ENCODE measurements at places on chromosomes 12 and 14.
A peak's percentile ranks its signal among the peaks of the same experiment; 100 is the strongest.

- DNase-seq, result no peak
Measured at GRCh38 chr12:6527711-6528110, 6.6 kb upstream of the GAPDH start.

DNA sequence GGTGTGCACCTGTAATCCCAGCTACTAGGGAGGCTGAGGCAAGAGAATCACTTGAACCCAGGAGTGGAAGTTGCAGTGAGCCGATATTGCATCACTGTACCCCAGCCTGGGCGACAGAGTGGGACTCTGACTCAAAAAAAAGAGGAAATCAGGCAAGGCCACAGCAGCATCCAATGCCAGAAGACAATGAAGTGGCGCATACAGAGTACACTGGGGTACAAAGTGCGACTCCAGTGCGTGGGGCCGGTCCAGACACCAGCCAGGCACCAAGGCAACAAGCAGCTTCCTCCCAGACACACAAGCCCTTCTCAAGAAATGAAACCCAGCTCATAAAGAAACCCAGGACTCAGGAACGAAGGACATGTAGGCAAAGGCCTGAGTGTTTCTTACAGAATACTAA is 28.2 kb downstream of the TTC7B start:
- peak; percentile 64 for DNase-seq

GRCh38 chr14:85911044-85911443 is 381.1 kb downstream of the FLRT2 start:
- no peak for DNase-seq

DNA sequence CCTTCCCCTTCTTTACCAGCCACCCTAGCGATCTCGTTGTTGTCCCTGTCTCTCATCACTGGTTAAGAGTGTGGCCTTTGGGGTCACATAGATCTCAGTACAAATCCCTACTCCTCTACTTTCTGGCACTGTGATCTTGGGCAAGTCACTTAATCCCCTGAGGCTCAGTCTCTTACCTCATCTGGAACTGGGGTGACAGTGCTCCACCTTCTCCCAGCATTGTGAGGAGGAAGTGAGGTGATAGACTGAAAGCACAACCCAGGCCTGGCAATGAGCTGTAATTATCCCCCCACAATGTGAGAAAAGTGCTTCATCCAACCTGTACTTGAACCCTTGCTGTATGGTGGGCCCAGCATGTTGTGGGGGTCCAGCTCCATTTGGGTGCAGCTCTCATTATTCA is 48.0 kb downstream of the IRAK3 start:
- DNase-seq, result no peak

GRCh38 chr12:50325890-50326391 is 42.6 kb upstream of the LIMA1 start:
- no peak for DNase-seq

DNA sequence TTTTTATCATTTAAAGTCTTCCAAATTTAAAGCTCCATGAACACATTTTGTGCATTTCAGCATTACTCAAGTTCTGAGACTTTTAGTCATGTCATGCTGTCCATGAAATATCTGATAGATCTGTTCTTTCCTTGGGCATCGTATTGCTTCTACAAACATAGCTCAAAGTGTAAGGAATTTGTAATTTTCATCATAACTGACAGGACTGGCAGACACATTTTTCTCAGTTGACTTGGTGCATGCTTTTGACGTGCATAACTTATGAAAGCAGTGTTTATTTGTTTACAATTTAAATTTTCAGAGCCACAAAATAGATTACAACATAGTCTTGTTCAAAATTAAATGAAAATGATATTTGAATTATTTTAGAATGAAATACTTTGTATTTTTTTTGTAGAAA is 812.1 kb upstream of the NOVA1 start:
- no peak for DNase-seq

DNA sequence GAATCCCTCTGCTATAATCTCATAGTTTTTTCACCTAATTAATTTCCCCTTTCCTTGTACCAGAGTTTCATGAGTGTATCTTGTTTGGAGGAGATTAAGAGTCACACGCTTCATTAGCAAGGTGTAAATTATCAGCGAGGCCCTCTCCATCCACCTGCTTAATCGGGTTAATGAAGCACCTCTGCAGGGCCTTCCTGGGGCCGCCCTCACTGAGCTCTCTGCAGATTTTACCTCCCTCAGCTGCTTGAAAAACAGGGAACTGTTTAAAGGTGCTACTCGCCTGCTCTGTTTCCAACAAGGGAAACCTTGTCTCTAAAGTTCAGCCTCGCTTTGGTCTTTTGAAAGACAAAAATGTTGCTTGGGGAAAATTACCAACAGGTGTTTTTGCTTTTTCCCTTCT is 35.8 kb downstream of the OTX2 start:
- no peak for DNase-seq

DNA sequence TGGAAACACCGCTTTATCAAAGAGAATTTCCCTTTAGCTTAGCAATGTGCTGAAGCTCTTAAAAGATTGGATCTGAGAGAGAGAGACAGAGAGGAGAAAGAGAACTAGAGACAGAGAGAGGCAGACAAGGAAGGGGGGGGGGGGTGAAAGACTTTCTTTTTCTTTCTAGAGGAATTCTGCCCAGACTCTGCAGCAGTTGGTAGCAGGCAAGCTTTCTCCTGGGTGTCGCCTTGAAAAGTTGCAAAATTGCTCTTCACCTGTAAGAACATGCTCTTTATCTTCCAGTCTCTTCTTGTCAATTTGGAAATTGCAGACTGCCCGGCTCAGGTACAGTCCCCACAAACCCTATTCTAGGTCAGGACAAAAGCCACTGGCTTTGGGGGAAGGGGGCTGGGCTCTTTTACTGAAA is 2.9 kb upstream of the OTX2 start:
- no peak for DNase-seq

DNA sequence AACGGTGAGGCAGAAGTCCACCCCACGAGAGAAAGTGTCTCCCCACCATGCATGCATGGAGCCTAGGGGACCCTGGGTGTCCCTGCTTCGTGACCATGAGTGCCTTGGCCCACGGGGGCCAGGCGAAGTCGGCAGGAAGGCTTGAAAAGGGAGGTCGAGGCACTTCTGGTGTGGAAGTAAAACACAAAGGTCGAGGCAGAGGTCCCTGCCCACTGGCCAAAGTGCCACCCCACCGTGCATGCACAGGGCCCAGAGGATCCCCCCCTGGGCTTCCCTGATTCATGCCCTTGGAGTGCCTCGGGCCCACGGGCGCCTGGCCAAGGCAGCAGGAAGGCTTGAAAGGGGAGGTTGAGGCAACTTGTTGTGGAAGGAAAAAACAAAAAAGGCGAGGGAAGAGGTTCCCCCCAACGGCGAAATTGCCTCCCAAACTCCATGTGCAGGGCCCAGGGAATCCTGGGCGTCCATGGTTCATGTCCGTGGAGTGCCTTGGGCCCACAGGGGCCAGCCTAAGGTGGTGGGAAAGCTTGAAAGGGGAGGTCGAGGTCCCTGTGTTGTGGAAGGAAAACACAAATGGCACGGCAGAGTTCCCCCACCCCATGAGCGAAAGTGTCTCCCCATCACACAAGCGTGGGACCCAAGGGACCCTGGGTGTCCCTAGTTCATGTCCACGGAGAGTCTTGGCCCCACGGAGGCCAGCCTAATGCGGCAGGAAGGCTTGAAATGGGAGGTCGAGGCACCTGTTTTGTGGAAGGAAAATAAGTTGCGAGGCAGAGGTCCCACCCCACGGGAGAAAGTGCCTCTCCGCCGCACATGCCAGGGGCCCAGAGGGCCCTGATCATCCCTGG is 372.1 kb downstream of the ALG10 start:
- no peak for DNase-seq

- no peak for DNase-seq
Measured at GRCh38 chr14:103743691-103744090, 28.1 kb downstream of the ZFYVE21 start.

- DNase-seq, result no peak
Measured at GRCh38 chr14:83611906-83612390, 1918.0 kb upstream of the FLRT2 start.

- no peak for DNase-seq
Measured at GRCh38 chr12:92439420-92439805, 263.4 kb upstream of the PLEKHG7 start.

GRCh38 chr14:92626041-92626440 is 112.5 kb downstream of the RIN3 start:
- no peak for DNase-seq

DNA sequence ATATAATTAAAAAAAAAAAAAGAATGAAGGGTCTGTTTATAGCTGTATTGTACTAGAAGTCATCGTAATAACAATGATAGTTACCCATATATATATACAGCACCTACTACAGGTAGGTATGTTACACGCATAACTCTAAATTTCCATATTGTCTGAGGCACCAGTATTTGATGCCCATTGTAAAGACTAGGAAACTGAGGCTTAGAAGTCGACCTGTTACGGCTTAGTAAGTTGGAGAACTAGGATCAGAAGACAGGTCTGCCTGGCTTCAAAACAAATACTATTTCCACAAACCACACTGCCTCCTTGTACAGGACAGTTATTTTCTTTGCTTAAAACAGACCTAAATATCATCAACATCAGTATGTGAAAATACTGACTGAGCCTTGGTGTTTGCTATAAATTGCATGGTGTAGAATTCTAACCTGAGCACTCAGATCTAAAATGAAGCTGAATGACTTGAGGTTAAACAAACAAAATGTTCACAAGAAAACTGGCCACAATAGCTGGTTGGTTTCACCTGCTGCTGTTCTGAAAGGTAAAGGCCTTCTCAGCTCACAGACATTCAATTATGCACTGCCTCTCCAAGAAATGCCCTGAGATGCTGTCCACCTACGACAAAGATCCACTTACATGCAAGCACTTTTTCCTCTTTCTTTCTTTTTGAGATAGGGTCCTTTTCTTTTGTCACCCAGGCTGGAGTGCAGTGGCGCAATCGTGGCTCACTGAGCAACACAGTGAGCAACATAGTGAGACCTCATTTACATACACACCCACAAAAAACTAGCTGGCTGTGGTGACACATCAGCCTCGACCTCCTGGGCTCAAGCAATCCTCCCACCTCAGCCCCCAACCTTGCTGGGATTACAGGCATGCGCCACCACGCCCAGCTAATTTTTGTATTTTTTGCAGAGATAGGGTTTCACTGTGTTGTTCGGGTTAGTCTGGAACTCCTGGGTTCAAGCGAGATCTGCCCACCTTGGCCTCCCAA is 35.7 kb downstream of the SSH1 start:
- no peak for DNase-seq

DNA sequence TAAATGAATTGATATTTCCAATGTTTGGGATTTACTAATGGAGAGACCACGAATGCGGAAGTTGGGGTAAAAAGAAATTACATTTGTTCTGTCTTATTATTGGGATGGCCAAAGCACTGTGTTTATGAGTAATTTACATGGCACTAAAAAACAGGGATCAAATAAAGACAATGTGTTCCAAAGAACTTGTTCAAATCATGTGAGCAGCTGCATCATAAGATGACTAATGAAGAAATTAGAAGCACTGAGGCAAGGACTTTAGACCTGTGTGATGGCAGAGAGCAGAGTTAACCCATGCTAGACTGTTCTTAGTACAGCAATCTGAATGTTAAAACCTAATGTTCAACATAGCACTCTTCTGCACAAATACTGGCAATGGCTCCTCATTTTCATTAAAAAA is 34.3 kb upstream of the DCN start:
- no peak for DNase-seq

GRCh38 chr12:57834086-57834876 is 12.2 kb downstream of the CTDSP2 start:
- no peak for DNase-seq

DNA sequence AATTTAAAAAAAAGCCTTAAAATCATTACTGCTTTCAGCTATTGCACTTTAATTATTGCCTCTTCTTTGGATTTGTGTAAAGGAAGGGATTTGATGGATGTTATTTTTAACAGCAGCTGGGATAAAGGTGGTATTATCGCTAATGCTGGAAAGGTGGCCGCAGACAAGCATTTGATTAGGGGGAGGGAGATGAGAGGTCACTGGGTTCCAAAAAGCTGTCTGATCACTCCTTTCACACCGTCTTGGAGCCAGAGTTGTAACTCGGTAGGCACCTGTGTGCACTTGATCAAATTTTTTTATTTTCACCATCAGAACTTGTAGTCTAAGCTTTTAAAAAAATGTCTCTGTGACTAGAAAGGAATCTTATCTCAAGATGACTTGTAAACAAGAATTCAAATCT is 99.8 kb downstream of the AKAP6 start:
- no peak for DNase-seq

- no peak for DNase-seq
Measured at GRCh38 chr14:66717561-66718140, 209.7 kb downstream of the GPHN start.

DNA sequence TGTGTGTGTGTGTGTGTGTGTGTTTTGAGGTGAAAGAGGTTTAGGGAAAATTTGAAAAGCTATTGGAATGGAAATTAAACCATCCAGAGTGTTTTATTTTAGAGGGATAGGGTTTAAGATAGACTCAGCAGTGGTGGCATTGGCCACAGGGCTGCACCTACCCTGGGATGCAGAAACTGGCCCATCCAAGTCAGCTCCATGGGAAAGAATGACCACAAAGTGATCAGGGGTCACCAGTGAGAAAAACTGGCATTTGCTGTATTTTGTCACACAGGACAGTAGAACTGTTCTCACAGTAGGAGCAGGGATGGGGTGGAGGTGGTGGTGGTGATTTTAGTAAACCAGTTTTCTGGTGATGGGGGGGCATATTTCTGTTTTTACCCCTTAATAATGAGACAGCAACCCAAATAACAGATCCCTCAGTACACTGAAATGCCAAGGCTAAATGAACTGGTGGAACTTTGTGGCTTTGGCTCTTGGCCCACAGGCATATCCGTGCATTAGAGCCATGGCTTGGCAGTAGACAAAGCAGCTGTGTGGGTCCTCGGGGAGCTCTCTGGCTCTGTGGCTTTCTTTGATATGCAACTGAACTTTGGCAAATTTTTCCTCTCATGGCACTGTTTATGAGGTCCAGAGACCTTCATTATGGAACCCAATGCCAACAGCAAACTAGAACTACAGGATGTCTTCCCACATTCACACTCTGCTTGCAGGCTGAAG is 348.3 kb downstream of the ZFP36L1 start:
- no peak for DNase-seq

- DNase-seq, result no peak
Measured at GRCh38 chr12:6322969-6323339, 12.5 kb downstream of the PLEKHG6 start.

GRCh38 chr14:97458661-97459579 is 661.7 kb downstream of the VRK1 start:
- DNase-seq, result peak; percentile 20

DNA sequence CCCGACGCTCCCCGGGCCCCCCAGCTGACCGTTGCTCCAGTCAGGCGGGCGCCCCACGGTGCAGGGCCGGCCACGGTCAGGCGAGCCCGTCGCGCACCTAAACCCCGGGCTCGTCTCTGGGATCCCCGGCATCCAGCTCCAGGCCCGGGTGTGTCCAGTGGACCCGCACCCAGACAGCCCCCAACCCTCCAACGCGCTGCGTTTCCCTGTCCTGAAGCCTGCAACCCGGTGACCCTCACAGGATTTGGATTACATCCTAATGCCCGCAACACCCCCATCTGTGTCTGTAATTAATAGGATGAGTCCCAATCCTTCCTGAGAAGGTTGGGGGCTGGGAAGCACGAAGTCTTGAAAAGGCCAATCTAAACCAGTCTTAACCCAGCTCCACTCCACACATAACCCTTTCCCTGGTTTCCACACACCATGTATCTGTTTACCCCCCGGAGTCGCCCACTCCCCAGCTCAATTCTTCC is 10.4 kb downstream of the CPNE6 start:
- DNase-seq, result no peak
